Foreskin melanocyte (primary cell): ENCODE measurements at places on chromosomes 11 and 22.
A peak's percentile ranks its signal among the peaks of the same experiment; 100 is the strongest.

DNA sequence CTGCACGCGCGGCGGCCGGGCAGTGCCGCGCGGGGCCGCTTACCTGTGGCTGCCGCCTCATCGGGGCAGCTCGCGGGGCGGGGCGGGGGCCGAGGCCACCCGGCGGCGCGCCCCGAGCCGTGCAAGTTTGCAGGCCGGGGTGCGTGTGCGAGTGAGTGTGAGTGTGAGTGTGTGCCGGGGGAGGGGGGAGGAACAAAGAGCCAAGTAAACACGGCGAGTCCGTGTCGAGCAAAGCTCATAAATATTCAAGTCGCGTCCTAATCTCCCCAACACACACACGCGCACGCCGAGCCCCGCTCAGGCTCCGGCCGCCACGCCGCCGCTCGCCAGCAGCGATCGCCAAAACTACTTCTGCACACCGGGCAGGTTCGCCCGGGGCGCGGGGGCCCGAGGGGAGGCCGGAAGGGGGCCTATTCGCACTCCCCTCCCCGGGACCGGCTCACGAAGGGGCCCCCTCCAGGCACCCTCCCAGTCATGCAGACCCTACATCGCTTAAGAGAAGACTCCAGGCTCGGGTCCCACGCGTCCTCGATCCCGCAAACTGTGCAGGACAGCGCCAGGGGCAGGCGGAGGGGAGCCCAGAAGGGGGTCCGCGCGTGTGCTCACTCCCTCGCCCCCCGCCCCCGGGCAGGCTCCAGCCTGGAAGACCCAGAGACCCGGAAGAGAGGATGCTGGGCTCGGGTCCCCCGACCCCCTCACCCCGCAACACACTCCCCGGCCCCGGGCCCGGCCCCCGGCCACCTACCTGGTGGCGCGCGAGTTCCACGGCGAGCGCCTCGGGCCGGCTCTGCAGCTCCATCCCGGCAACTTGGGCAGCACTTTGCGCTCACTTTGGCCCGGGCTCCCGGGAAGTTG lies 827 bp downstream of the PHF21B start:
- DNase-seq: peak; percentile 5

DNA sequence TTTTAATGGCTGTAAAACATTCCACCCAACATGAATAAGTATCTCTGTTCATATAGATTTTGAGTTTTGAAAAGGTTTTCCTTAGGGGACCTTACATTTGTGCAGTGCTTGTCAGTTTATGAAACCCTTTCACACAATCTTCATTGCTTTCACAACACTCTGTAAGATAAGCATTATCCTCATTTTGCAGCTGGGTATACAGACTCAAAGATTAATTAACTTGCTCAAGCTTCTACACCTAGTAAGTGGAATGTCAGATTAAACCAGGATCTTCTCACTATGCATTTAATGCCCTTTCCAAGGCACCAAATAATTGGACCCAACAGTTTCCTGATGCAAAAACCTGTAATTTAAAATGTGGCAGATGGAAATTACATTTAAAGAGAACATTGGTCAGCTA lies 11.6 kb upstream of the GAB2 start:
- no peak for DNase-seq

GRCh38 chr11:20770414-20770946 lies 101.1 kb downstream of the NELL1 start:
- peak; percentile 83 for DNase-seq

GRCh38 chr11:28690746-28691145 lies 582.6 kb downstream of the METTL15 start:
- DNase-seq: no peak

- peak; percentile 8 for DNase-seq
Observed at GRCh38 chr22:22753526-22754267, 109.3 kb downstream of the GGTLC2 start.

GRCh38 chr22:47775686-47776085 lies 1013.2 kb downstream of the TBC1D22A start:
- no peak for DNase-seq

DNA sequence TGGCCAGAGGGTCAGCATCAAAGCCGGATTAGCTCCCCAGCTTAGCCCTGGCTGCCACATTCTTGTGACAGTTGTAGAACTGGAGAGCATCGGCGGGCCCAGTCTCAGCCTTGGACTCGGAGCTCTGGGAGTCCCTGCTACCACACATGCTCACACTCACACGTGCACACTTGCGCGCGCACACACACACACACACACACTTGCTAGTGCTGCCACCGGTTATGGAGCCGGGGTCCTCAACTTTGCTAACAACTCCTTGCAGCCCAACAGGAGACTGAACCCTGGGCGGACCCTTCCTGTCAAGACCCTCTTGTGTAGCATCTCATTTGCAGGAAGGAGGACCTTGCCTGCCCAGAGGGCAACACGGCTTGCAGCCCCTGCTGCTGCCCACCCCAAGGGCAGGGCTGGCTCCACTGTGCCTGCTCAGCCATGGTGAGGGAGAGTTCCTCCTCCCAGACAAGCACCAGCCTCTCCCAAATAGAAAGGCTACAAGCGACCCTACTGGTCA lies 107.6 kb downstream of the WNT7B start:
- no peak for DNase-seq

DNA sequence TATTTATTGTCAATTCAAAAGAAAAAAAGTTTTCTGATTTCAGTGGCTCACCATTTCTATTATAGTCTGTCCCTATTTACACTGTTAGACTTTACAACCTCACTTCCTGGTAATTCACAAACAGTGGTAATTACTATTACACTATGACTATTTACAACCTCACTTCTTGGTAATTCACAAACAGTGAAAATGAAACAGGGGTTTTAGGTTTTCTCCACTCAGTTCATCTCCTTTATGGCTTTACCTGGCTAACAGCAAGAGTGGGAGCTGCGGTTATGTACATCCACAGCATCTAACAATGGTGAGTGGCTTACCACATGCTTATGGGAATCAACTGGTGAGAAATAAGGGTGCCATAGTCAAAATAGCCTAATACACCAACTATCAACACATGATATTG lies 166.4 kb downstream of the CASP12 start:
- DNase-seq: no peak

DNA sequence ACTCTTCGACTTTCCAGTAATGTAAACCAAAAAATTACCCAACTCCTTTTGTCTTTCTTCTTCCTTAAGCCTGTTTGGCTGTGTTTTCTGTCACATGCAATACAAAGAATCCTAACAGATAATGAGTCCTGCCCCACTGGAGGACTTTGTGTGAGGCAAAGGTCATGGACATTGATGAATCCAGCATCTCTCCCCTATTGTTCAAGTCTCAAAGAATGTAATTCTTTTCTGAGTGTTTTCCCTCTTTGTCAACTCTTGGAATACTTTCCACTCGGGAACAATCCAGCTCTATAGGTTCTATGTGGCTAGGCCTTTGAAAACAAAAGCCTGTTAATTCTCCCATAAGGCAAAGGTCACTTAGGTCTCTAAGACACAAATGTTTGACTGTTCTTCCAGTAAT lies 100.7 kb downstream of the FAR1 start:
- DNase-seq: no peak

DNA sequence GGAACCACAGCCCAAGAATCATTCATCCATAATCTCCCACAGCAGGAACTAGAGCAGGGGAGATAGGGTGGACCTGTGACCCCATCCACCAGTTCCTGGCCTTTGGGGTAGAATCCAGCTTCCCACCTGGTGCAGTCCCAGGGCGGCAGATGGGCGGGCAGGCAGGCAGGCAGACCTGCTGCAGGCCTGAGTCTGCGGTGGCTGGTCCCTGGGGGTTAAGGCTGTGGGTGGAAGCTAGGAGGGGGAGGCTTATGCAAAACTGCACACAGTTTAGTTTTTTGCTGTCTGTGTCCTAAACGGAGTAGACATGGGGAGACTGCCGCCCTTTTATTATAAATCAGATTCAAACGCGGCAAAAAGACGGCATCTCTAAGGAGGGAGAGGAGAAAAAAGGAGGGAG lies 4.5 kb upstream of the NEFH start:
- no peak for DNase-seq

DNA sequence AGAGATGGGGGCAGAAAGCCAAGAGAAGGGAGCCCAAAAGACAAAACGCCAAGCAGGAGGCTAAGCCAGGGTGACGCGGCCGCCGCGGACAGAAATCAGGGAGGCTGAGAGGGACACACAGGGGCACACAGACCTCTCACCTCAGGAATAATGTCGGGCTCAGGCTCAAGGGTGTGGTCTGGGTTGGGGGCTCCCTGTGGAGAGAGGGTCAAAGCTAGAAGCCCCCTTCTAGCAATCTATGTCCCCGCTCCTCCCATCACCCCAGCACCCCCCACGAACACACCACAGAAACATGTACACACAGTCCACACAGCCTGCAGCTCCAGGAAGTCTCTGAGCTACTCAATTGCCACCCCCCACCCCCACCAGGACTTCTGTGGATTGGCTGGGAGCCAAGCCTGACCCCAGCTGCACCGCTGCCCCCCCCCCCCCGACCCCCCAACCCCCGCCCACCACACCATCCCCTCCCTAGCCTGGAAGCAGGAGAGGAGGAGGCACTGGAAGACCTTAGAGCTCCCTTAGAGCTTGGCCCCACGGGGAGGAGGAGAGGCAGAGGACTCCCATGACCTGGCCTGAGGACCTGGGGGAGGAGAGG lies 6.9 kb downstream of the BCL9L start:
- DNase-seq: no peak

GRCh38 chr11:10303558-10304363 lies 1.1 kb upstream of the ADM start:
- DNase-seq: peak; percentile 7

GRCh38 chr22:27989758-27990450 lies 70.8 kb upstream of the PITPNB start:
- DNase-seq: no peak

GRCh38 chr11:15912825-15913224 lies 443.5 kb downstream of the SOX6 start:
- no peak for DNase-seq

GRCh38 chr22:44407987-44408828 lies 89.8 kb downstream of the RTL6 start:
- no peak for DNase-seq

DNA sequence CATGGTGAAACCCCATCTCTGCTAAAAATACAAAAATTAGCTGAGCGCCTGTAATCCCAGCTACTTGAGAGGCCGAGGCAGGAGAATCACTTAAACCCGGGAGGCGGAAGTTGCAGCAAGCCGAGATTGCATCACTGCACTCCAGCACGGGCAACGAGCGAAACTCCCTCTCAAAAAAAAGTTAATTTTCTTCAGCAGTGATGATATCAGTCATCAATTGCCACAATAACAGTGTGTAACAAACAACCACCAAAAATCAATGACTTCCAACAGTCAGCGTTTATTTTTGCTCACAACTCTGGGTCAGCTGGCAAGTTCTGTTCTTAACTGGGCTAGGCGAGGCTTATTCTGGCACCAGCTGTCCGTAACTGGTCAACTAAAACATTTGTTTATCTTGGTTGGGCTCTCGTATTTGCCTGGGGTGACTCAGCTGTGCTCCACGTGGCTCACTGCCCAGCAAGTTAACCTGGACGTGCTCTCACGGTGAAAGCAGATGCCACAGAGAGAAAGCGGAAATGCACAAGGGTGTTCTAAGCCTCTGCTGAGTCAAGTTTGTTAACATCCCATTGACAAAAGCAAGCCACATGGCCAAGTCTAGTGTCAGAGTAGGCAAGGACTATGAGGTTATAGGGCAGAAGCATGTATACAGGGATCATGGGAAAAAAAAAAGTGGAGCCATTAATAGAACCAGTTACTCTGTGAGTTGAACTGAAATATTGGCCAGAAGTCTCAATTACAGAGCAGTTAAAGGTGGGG lies 52.1 kb downstream of the LHFPL7 start:
- DNase-seq: peak; percentile 6

DNA sequence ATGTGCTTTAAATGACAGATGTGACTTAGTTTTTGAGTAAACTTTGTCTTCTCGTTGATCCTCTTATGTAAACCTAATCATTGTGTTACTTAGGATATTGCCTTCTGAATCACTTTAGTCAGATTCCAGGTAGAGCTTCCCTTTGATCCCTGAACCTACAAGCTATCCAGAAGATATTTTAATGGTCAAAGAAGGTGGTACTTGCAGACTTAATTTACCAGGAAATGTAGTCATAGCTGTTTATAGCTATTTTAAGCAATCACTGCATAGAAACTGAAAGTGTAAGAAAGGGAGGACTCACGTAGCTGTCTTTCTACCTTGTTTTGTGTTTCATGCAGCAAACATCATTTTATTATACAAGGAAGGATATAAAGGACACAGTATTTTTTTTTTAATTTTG lies 189.5 kb downstream of the DDX10 start:
- no peak for DNase-seq

GRCh38 chr22:27329966-27330645 lies 471.4 kb downstream of the MN1 start:
- no peak for DNase-seq

GRCh38 chr22:49582181-49582580 lies 245.5 kb downstream of the BRD1 start:
- DNase-seq: peak; percentile 94

GRCh38 chr11:132864811-132865576 lies 667.3 kb downstream of the OPCML start:
- no peak for DNase-seq

GRCh38 chr11:65415499-65416340 lies 6.9 kb upstream of the NEAT1 start:
- DNase-seq: no peak

- no peak for DNase-seq
Observed at GRCh38 chr11:63896071-63896470, 20.9 kb downstream of the RCOR2 start.

DNA sequence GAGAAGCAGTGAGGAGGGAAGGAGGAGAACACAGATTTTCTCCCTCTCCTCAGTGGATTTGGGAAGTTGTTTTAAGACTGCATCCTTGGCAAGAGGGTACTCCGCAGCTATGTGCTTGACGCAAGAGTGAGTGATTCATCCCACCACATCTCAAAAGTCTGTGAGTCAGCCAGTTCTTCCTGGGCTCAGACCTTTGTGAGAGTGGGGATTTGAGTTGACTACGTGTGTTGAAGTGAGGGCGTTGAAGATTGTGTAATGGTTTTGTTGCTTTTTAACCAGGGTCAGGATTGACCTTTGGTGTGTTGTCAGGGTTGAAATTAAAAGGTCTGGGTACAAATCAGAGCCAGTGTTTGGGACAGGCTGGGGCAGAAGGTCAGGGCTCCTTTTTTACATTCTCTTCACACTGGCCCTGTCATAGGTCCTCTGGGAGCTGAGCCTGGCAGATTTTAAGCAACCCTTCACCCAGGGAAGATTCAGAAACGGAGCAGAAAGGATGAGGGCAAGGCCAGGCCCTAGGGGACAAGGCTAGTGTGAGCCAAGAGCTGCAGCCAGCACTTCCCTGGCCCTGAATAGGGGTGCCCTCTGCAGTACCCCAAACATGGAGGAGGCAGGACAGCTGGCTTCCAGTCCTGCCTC lies 4.2 kb upstream of the C11orf86 start:
- DNase-seq: peak; percentile 70

- DNase-seq: no peak
Observed at GRCh38 chr11:69451289-69451688, 30.2 kb upstream of the LINC01488 start.
